ENCODE measurements at places on chromosomes 6 and 20.

GRCh38 chr6:167442245-167442644 is 117.4 kb downstream of the TTLL2 start:
- no peak for DNase-seq

GRCh38 chr6:136189104-136189503 is 61.0 kb downstream of the MTFR2 start:
- no peak for DNase-seq

- DNase-seq = no peak
Observed at GRCh38 chr6:136166815-136167214, 83.3 kb downstream of the MTFR2 start.

DNA sequence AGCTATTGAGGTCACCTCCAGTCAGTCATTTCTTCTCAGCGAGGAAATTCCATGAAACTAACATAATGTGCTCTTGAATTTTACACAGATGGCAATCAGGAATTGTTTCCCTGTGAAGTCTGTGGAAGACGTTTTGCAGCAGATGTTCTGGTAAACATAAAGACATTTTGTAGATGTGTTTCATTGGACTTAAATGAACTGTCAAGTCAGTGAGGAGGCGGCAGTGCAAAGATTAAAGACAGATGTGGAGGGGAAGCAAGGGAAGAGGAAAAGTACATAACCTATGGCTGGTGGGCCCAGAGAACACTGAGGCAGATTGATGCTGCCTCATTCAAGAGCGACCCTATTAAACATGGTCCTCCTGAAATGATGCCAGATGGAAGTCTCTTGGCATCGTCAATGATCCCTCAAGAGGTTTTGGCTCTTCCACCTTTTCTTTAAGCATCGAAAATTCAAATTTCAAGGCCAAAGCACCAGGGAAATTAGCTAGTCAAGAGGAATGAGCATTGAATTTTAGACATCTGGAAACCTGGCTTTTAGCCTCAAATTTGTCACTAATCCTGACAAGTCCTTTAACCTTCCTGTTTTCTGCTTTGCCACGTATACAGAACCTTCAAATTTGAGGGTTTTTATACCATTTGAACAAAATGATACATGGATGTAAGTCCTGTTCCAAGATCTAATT is 20.1 kb downstream of the ZC2HC1B start:
- no peak for DNase-seq

DNA sequence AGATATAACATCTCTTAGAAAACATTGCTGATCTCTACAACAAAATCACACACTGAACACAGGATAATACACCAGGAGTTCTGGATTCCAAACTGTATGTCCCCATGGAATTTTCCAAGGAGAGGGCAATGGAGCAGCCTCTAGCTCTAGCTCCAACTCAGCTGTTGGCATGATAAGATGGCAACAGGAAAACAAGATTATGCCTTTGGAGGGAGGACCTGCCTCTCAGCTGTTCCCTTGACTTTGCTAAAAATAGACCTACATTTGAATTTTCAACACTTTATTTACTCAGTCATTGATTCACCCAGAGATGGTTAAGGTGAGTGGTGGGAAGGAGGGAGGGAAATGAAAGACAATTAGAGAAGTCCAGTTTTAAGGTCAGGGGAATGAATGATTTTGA is 246.7 kb downstream of the ALDH8A1 start:
- DNase-seq = no peak

DNA sequence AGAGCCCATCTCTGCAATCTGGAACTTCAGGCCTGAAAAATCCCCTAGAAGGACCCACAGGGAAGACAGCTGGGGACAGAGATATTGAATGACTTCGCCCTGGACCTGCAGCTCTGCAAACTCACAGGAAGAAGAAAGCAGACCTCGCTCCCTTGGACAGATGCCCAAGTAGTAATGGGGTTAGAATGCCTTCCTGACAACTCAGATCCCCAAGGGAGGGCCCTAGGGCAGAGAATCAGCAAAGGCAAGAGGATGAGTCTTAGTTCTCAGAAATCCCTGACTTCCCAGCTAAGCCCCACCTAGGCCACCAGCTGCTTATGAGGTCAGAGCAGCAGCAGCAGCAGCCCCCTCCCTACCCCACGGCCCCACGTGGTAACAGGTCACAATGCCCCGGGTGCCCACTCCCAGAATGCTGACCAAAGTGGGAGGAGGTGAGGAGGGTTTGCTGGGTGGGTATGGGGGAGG is at the start of gene C20orf141:
TSS of gene C20orf141 (plus strand) at position 401 of the 465 bp plus-strand sequence. CDS start 198 bp downstream, outside the sequence.
- no peak for DNase-seq

DNA sequence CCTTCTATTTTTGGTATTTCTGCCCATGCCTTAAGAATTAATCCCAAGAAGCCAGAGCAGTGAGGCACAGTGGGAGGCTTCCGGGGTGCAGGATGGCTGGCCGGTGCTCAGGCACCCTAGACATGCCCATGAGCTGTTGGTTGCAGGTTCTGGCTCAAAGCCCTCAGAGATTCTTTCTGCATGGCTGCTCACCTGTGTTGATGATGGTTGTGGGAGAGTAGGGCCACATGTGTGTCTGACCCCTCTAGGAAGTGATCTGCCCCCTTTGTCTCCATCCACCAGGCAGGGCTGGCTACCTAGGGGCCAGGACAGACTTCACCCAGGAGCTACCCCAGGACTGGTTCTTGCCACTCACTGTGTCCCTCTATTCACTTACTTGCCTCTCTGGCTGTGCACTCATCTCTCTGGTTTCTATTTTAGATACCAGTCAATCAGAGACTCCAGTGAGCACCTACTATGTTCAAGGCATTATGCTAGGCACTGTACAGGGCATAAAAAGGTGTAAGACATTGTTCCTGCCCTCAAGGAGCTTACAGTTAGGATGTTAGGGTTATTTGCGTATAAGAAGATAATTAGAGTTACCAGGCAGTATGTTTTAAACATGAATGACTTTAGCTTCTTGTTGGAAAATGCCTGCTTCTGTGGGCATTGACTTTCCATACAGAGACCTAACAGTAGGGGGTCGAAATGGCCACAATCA is 16.8 kb downstream of the CD83 start:
- no peak for DNase-seq

DNA sequence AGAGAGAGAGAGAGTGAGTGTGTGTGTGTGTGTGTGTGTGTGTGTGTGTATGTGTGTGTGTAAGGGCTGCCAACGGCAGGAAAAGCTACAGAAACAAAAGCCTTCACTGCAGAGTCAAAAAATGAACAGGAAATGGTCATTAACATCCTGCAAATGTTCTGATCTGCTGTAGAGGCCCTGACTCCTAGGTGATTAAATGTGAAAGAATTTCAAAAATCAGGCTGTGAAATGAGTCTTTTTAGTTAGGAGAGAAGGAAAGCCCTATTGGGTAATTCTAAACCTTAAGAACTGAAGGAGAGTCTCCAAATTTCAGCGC is 166.5 kb upstream of the MYLIP start:
- no peak for DNase-seq

DNA sequence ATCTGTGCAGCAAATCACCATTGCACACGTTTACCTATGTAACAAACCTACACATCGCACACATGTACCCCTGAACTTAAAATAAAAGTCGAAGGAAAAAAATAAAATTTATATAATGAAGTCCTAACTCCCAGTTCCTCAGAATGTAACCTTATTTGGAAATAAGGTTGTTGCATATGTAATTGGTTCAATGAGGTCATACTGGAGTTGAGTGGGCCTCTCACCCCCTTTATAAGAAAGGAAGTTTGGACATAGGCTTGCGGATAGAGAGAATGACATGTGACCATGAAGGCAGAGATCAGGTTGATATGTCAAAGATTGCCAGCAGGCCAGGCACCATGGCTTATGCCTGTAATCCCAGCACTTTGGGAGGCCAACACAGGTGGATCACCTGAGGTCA is 16.1 kb upstream of the ZBTB22 start:
- DNase-seq = no peak

Measured in NAMALWA (cell line).